Stimulated activated CD4-positive, alpha-beta T cell treated with anti-CD3 and anti-CD28 coated beads, TNF-alpha, amount 100 ng/mL, for 24 hours (primary cell): ENCODE measurements at places on chromosomes 7 and 10.

DNA sequence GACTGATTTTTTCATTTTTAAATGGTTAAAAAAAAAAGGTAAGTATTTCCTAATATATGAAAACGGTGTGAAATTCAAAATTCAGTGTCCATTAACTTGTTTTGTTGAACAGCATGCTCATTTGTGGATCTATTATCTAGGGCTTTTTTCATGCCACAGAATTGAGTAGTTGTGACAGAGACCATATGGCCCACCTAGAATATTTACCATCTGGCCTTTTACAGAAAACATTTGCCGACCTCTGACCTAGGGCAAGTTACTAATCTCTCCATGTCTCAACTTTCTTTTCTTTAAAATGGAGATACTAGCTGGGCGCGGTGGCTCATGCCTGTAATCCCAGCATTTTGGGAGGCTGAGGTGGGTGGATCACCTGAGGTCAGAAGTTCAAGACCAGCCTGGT, 41.3 kb downstream of the GRK5 start:
- DNase-seq, result no peak

- DNase-seq, result no peak
Measured at GRCh38 chr10:48807791-48808470, 123.3 kb downstream of the WDFY4 start.

GRCh38 chr10:43239756-43240155, 27.1 kb downstream of the RASGEF1A start:
- no peak for DNase-seq

DNA sequence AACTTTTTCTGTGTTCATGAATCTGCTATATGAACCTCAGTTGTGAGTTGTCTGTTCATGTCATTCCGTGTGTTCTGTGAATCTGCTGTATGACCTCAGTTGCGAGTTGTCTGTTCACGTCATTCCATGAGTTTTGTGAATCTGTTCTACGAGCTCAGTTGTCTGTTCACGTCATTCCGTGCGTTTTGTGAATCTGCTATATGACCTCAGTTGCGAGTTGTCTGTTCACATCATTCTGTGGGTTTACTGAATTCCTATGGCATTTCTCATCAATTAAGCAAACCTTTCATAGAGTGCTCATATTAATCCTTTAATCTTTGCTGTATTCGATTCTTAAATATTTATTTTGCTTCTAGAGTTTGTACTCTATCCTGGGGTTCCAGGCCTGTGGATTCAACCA, 150.6 kb downstream of the DIP2C start:
- DNase-seq, result no peak

DNA sequence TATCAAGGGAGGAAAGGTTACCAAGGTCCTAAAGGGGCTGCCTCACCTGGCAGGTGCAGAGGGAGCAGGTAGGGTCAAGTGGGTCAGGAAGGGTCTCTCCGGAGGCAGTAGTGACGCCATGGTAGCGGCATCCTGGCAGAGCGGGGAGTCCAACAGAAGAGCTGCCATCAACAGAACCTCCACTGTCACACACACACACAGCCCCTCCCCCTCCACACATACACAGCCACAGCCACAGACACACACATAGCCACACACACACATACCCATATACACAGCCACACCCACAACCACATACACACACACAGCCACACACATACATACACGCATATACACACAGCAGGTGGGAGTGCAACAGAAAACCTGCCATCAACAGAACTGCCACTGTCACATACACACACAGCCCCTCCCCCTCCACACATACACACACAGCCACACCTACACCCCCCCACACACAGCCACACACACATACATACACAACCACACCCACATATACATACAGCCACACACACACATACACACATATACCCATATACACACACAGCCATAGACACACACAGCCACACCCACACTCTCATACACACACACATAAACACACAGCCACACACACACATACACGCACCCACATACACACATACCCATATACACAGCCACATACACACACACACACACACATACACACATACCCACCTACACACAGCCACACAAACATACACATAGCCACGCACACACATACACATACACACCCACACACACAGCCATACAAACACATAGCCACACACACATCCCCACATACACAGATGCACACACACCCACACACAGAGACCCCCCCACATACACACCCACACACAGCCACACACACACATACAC, 23.1 kb downstream of the KCP start:
- no peak for DNase-seq

GRCh38 chr7:151352512-151352911, 10.9 kb downstream of the NUB1 start:
- DNase-seq, result no peak

- DNase-seq, result no peak
Measured at GRCh38 chr10:129381741-129382140, 85.3 kb upstream of the MGMT start.

- DNase-seq, result no peak
Measured at GRCh38 chr7:73700581-73701134, 17.3 kb downstream of the BUD23 start.

- DNase-seq, result no peak
Measured at GRCh38 chr7:134995239-134996096, 9.2 kb downstream of the AGBL3 start.

DNA sequence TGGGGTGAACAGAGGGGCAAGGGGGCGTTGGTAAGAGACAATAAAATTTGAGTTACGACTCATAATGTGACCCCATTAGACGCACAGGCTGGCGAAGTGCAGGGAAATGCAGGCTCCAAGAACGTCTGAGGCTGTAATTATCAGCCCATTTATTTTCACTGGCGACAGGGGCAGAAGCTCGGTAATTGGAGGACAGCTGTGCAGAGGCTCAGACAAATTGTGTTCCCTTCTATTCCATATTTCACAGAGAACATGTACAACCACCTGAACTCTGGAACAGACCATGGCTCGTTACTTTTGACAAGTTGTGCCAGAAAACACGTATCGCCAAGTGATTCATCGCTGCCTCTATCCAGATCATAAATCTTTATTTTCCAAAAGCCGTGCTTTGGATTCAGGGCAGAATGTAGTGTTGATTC, 137.3 kb upstream of the FRMD4A start:
- no peak for DNase-seq

- no peak for DNase-seq
Measured at GRCh38 chr7:134315679-134316538, 821 bp downstream of the SLC35B4 start.

GRCh38 chr7:5683280-5683670, 98.2 kb downstream of the RNF216 start:
- DNase-seq, result no peak

GRCh38 chr10:49408519-49409306, 12.8 kb upstream of the DRGX start:
- no peak for DNase-seq

- DNase-seq, result no peak
Measured at GRCh38 chr10:113592380-113592779, 39.5 kb downstream of the HABP2 start.

GRCh38 chr7:102279537-102280400, 6.9 kb upstream of the SH2B2 start:
- DNase-seq, result peak; percentile 40

DNA sequence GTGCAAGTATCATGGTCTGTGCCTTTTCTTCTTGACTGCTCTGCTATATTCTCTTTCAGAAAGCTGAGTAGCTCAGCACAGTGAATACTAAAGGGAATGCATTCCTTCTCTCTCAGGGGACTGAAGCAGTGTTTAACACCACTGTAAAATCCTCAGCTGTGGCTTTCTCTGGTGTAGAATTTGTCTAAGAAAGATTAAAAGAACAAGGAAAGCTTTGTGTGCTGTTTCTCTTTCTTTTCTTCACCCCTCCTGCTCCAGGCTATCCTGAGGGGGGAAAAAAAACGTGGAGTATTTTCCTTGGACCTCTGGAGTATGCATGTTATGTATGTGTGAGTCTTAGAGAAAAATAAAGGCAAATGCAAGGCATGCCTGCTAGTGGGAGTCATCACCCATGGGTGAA, 383.9 kb downstream of the AUTS2 start:
- DNase-seq, result no peak

DNA sequence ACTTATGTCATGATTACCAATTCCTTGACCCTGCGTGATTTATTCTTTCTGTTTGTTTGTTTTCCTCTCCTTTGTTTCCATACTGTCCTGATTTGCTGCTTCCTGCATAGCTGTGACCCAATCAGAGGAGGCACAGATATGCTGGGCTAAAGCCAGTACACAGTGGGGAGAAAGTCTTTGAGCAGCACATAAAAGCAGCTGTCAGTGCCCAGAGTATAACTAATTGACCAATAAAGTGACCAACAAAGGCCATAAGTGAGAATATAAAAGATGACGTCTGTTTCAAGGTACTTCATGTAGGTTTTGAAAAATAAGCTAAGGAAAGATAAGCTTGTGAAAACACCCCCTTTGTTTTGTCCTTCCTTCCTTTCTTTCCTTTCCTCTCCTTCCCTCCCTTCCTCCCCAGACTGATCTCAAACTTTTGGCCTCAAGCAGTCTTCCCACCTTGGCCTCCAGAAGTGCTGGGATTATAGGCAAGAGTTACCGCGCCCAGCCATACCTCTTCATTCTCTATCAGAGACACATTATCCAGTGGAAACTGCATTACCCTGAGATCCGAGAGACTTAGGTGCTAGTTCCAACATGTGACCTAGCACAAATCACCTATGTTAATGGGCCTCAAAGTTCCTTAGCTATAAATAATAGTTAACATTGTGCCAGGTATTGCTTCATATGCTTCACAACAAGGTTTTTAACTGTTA, 17.0 kb downstream of the BCAP29 start:
- DNase-seq, result no peak

- no peak for DNase-seq
Measured at GRCh38 chr7:150335108-150335773, 6.2 kb downstream of the RARRES2 start.

- no peak for DNase-seq
Measured at GRCh38 chr10:104281694-104282093, 12.7 kb downstream of the GSTO2 start.

DNA sequence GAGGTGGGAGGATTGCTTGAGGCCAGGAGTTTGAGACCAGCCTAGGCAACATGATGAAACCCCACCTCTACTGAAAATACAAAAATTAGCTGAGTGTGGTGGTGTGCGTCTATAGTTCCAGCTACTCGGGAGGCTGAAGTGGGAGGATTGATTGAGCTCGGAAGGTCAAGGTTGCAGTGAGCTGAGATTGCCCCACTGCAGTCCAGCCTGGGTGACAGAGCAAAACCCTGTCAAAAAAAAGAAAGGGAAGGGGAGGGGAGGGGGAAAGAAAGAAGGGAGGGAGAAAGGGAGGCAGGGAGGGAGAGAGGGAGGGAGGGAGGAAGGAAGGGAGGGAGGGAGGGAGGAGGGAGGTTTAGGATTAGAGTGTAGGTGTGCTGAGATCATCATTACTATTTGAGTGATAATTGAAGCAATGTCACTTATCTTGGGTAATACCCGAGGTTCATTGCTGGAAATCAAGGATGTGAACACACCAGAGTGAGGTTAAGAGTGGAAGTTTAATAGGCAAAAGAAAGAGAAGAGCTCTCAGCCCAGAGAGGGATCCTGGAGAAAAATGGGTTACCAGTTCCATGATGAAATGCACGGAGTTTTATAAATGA, 27.6 kb downstream of the VCL start:
- DNase-seq, result no peak

GRCh38 chr10:119653209-119653608, 2.0 kb downstream of the BAG3 start:
- no peak for DNase-seq

DNA sequence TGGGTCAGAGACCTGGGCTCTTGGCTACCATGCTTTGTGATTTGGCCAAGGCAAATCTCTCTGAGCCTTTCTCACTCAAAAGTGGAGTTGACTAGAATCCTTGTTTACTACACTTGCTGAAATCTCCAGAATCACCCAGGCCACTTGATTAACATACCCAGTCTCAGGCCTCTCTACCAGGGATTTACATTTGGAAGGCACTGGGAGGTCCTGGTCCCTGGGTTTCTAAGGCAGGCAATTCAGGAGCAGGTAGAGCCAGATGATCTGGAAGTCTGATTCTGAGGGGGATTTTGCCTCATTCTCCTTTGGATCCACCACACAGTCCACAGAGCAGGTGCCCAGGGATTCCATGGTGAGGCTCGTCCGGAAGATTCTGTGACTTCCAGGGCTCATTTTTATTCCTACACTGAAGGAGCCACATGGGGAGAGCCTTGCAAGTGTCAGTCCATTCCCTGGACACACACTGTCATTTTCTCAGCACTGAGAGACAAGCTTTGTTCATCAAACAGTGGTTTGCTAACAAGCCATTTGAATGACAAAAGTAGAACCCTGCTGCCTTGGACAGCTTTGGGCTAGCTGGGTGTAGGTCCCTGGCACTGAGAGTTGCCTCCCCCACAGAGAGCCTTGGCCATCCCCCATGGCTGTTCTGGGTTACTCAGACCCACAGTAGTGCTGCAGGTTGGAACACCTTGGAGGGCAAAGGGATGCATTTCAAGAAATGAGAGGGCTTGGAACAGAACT, 74.2 kb downstream of the NOC3L start:
- DNase-seq, result no peak

GRCh38 chr10:35780970-35781642, 139.0 kb upstream of the FZD8 start:
- no peak for DNase-seq

DNA sequence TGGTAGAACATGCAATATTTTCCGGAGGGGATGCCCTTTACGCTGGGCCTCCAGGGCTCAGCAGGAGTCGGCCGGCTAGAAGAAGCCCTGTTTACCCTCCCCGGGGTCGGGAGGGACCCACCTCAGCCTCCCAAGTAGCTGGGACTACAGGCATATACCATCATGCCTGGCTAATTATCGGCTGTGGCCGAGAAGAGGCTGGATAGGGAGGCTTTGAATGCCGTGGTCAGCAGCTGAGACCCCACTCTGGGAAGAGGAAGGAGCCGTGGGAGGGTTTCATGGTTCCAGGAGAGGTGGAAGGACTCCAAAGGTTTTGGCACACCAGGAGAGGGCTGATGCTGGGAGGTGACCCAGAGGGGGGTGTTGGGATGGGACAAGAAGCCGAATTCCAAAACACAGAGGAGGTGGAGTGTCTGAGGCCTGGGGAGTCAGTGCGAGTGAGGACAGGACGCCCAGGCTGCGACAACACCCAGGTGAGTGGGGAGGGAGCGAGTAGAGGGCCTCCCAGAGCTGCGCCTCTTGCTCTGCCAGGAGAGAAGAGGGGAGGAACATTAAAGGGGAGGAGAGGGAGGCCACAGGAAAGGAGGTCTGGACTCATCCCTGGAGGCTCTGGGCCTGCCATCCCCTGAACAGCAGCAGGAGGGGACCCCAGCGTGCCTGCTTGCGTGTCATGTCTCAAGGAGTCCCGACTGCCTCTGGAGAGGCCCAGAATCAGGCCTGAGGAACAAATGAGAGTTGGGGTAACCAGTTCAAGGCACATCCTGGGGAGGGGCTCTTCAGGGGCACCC, 19.6 kb downstream of the GRID2IP start:
- DNase-seq, result no peak

GRCh38 chr7:114085592-114086501, 167.0 kb upstream of the PPP1R3A start:
- DNase-seq, result no peak
